ENCODE measurements at places on chromosomes 6 and 20.

- DNase-seq = no peak
Observed at GRCh38 chr20:11694467-11694866, 223.2 kb upstream of the BTBD3 start.

DNA sequence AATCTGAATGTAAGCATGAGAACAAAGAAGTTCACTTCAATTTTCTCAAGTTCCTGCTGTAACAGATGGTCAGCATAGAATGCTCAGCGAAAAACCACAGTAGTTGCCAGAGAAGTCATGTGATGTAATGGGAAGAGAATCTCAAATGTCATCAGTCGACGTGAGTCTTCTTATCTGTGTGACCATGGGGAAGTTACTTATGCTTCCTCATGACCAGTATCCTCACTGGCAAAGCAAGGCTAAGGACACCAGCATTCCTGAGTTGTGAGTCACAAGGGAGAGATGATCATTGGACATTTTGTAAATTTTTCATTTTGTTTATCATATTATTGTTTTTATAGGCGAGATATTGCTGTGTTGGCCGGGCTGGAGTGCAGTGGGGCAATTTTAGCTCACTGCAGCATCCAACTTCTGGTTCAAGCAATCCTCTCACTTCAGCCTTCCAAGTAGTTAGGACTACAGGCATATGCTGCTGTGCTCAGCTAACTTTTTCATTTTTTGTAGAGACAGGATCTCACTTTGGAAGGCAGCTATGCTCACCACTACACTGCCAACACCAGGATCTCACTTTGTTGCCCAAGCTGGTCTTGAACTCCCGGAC is 21.9 kb downstream of the SGK1 start:
- no peak for DNase-seq

- DNase-seq = no peak
Observed at GRCh38 chr20:21167261-21167660, 41.4 kb downstream of the KIZ start.

- no peak for DNase-seq
Observed at GRCh38 chr20:57467742-57468141, 57.2 kb downstream of the CTCFL start.

DNA sequence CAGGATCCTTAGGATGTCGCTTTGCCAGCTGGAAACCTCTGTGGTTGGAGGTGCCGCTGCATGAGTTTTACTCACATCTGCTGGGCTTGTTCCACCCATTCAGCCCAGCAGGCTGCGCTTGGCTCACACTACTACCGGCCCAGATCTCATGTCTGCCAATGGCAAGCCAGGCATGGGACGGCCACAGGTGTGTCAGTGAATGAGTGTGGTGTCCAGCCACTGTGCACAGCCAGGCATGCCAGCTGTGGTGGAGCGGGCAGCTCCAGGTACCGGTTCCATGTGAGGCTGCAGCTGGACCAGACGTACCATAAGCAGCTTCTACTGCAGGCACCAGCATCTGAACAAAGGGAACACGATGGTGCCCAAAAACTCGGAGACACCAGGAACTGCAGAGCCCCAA is 33.1 kb upstream of the ASF1A start:
- DNase-seq = no peak

DNA sequence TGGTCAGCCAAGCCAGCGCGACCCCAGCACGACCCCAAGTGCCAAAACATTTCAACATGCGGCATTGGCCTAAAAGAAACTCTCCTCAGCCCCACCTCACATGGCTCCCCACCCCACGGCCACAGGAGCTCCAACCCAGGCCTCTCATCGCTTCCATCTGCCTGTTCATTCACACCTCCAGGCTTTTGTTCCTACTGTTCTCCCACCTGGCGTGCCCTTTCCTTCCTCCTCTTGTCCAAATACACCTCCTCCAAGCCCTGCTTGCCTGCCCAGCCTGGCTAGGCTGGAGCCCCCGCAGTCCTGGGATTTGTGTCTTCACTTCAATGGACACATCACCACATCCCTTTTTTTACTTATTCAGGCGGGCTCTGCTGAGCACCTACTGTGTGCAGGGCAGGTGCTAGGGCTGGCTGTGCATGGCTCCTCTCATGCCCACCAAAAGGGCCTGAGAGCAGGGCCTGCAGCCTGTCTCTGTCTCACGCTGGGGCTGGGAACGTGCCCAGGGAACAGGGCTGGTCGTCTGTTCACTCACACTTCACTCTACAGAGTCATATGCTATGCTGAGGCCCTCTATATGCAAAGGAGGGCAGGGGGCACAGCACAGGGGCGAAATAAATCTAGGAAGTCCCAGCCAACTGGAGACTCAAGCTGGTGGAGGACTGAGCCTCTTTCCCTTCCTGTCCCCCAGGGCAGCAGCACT is 61.1 kb downstream of the GRM4 start:
- no peak for DNase-seq

DNA sequence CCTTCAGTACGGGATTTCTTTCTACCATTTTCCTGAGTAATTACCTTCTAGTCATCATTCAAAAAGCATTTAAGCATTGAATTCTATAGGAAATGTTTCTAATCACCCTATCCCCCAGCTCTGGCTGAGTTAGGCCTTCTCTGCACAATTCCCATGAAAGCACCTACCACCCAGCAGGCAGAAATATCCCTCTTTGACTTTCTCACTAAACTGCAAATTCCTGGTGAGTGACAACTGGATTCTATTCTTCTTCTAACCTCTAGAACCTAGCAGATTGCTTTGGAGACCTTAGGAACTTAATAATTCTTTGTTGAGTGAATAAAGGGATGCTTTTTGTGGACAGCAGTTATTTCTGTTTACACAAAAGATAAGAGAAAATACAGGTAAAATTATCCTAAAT is 328.7 kb downstream of the LAMA2 start:
- no peak for DNase-seq

- no peak for DNase-seq
Observed at GRCh38 chr6:410555-411395, 19.2 kb downstream of the IRF4 start.

- DNase-seq = no peak
Observed at GRCh38 chr20:2305946-2306345, 10.1 kb downstream of the TGM3 start.

DNA sequence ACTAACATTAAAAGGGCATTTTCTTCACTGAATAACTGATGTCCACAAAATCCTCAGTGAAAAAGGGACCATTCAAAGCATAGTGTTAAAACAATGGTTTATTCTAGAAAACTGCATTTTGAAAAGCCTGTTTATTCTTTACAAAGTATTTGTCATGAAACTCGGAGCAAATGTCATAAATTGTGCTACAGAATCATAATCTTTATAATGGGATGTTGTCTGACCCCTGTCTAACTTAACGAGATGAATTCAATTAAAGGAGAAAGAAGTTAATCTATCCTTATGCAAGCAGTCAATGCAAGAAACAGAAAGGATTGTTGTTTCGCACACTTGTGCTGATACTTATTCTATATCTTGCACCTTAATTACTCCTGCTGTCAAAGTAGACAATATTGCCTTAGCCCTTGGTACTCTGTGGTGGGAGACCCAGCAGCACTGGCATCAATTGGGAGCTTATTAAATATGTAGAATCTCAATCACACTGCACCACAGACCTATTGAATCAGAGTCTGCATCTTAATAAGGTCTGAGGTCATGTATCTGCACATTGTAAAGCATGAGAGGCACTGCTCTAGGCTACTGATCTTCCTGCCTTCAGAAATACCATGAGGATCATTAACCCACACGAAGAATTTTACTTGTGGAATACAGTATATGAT is 708.3 kb downstream of the HDGFL1 start:
- DNase-seq = no peak

DNA sequence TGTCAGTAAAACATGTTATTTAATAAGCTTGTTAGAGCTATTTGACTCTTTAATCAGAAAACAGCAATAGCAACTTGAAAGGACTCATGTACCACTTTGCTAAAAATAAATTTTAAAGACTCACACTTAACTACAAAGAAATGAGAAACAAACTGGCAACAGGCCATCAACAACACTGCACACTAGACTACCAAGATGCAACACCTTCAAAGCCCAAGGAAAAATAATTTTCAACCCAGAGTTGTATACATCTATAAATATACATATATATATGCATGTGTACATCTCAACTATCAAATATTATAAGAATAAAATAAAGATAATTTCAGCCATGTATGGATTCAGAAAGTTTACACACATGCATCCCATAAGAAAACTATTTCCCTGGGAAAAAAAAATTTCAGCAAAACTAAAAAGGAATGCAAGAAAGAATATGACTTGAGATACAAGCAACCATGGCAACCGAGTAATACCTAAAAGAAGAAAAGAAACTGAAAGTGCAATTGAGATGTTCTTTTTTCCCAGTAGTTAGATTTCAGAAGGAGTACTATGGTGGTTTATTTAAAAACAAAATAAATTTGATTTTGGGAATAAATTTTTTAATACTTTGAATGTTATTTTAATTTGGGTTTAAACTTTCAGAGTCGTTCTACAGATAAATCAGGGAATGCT is 303.8 kb downstream of the UBE3D start:
- no peak for DNase-seq

- DNase-seq = no peak
Observed at GRCh38 chr6:117591405-117591804, 10.9 kb downstream of the GOPC start.

GRCh38 chr6:150030611-150031010 is 5.3 kb upstream of the RAET1L start:
- no peak for DNase-seq

- no peak for DNase-seq
Observed at GRCh38 chr6:2656460-2657079, 94.2 kb downstream of the MYLK4 start.

DNA sequence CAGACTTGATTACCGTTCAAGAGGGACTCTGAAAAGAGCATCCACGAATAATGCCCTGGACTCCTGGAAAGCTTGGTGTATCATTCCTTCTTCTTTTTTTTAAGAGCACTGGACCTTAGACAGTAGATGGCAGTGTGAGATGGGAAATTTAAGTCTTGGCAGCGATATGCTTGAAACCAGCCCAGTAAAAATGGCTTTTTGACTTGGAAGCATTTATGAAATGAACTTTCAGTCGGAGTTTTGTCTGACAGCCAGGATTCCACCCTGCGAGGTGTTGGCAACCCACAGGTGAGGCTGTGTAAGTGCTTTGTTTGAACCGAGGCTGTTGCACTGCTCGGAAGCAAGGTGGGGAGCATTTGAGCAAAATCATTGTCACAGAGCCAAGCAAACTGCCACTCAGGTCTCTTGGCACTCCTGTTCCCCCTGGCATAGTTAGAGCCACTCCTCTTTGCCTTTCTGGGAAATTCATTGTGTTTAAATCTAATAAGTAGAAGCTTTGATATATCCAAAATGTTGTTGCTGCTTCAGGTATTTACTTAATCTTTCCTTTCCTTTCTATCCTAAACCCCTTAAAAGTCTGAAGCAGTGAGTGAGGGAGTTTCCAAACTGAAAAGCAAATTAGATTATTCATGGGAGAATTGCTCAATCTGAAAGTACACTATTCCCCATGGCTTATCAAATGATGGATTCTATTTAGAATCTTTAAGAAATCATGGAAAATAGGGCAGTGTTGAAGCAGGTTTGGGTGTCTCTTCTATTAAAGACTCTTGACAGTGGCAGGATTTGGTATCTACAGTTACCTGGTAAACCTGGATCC is 272.8 kb upstream of the SLC35B3 start:
- peak; percentile 86 for DNase-seq

- DNase-seq = no peak
Observed at GRCh38 chr20:31869942-31870725, at the start of the genes DUSP15 and TTLL9. TSS of gene DUSP15 (minus strand) at chr20:31870527. CDS start at chr20:31870337, 190 bp downstream. TSS of gene TTLL9 (plus strand) at chr20:31870634. CDS start at chr20:31871127, 493 bp downstream.

DNA sequence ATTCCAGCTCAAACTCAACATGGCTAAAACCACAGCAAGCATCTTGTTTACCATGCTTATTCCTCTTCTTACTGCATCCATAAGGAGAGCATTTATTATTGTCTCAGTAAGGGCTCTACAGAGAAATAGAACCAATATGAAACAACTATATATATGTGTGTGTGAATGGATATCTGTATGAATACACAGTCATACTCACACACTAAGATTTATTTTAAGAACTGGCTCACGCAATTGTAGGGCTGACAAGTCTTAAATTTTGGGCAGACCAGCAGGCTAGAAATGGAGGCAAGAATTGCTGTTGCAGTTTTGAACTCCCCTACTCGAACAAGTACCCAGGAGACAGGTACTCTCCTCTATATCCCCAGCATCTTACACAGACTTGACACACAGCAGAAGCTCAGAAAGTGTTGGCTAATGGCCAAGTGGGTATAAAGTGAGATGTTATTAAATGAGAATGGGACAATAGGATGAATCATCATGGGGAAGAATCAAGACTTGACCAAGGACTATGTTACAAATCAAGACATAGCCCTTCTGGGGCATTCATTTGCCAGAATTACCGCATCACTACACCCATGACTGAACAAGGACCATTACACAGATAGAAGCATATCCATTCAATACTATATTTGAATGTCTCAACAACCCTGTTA is 13.0 kb downstream of the ZHX3 start:
- no peak for DNase-seq

- DNase-seq = no peak
Observed at GRCh38 chr6:161626132-161626676, 352.3 kb upstream of the AGPAT4 start.

- no peak for DNase-seq
Observed at GRCh38 chr6:55100686-55101085, 73.6 kb upstream of the HCRTR2 start.

DNA sequence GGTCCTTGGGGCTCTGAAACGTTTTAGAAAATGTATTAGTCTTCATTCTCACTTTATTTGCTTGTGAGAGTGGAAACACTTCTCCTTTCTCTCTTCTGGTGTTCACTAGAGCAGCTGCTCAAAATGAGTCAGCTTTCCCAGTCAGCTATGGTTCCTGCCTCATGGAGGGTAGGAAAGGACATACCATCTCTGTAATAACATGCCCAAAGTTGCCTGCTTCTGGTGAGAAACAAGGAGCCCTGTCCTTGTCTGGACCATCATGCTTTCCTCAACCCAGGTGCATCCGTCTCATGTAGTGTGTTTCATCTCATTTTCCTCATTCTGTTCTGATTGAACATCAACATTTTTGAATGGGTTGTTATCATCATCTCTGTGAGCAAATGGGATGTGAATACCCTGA is 17.1 kb upstream of the TINAG start:
- DNase-seq = no peak

DNA sequence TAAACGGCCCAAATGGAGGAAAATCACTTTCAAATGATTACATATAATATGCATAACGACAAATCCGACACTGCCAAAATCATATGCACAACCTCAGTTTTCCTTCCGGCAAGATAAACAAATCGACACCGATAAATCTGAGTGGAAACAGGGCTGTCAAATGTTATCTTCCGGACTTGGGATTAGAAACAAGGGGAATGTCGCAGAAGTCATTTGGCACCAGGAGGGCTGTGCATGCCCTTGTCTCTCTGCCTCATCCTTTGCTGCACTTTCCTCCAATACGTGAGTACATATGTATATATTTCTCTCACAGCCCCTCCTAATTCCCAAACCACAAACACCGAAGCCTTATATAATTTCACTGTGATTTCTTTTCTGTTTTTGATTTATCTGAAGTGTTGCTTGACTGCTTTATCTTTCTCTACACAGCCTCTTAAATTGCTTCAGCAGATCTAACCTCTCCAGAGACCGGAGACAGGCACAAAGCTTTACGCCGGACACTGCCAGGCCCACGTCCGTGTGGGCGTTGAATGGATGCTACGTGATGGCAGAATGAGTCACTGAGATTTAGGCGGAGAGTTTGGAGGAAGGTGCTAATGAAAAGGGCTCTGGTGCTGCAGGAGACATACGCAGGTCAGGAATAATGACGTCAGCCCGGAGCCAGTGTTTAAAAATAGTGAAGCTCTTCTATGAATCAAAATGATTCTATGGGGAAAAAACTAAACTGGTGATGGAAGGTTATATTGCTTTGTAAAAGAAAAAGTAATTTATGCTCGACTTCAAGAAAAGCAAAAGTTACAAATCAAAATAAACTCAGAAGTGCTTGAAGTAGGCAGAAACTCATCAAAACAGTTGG is 21.0 kb upstream of the PRELID3B start:
- DNase-seq = no peak

GRCh38 chr20:32960222-32960518 is 44.1 kb downstream of the SUN5 start:
- no peak for DNase-seq

Measured in left lobe of liver (tissue), 2 donors.